Renal cortex interstitium (tissue), 15 donors: ENCODE measurements at places on chromosomes 7 and 10. TPM values are rescaled to one million over a fixed set of nuclear protein-coding genes. Genes with fewer than 3 reads are reported as not detected.

DNA sequence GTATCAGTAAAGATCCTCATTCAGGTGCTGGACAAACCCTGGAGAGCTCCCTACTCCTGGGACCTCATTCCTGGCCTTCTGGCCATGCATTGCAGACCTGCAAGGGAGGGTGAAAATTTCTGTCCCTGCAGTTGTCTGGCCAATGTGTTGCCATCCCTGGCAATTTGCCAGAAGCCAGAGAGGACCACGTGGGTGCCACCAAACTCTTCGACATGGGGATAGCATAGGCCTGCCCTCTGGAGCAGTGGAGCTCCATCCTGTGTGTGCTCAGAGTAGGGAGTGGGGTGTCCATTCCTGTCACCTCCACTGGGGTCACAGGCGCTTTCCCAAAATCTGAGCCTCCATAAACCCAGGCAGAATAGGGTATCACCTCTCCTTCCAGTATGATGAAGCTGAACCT lies 31.2 kb downstream of the DMBT1 start:
- DNase-seq: no peak

SPDYE1 gene
- polyA plus RNA-seq: 0.40 TPM

- no peak for DNase-seq
Measured at GRCh38 chr7:4809666-4810065, 34.2 kb downstream of the AP5Z1 start.

NIPSNAP2 gene
- polyA plus RNA-seq: 119 TPM

GRCh38 chr7:112970771-112971170 lies 115.9 kb downstream of the GPR85 start:
- no peak for DNase-seq

DNA sequence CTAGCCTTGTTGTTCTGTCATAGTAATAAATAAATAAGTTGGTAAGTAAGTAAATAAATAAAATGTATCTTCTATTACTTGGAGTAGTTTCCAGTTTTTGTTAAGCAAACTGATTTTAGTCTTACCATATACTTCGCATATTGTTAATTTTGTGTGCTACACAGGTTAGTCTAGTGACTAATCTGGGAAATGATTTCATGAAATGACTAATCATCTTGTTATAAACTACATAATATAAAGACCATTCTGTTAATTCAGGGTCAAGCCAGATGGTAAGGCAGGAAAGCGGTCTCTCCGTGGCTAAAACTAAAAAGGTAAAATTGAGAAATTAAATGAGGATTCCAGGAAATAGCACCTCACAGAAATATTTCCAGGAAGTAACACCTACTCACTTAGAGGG lies 58.5 kb upstream of the FOXP2 start:
- no peak for DNase-seq

TCAF1 gene
- 73.5 TPM for polyA plus RNA-seq

GRCh38 chr7:138425026-138425425 lies 35.0 kb upstream of the TRIM24 start:
- no peak for DNase-seq

- no peak for DNase-seq
Measured at GRCh38 chr10:6173203-6173602, 29.5 kb upstream of the PFKFB3 start.

DNA sequence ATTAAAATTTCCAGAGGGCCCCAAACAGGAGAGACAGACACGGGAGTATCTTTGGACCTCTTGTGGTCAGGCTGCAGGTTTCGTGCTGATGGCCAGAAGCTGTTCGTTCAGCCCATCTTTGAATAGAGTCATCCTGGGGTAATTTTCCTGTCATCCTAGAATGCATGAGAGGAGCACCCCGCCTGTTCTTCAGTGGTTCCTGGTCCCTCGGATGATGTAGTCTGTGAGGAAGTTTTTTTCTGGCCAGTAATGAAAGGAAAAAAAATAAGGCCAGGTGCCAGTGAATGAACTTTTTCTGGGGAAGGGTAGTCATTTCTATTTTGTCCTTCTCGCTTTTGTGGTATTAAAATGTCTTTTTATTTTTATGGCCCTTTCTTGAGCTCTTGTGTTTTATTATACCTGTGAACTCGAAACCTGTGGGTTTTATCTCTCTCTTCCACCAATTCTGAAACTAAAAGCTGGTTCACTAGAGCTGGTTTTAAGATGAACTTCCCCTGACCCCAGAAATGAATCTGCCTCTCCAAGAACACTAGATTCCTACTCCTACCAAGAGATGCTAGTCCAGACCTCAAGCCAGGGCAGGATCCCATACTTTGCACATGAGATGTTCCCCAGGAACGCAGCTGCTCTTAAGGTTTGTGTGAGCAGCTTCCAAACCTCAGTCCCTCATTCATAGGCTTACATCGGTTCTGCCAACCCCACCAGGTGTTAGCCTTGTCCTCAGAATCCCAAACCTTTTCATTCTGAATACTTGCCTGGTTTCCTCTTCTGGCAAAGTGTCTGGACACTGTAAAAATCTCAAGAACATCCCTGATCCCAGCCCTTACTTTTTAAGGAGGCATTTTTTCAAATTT lies 15.4 kb upstream of the MEST start:
- DNase-seq: no peak

- no peak for DNase-seq
Measured at GRCh38 chr7:123782071-123782798, 33.4 kb upstream of the WASL start.

DNA sequence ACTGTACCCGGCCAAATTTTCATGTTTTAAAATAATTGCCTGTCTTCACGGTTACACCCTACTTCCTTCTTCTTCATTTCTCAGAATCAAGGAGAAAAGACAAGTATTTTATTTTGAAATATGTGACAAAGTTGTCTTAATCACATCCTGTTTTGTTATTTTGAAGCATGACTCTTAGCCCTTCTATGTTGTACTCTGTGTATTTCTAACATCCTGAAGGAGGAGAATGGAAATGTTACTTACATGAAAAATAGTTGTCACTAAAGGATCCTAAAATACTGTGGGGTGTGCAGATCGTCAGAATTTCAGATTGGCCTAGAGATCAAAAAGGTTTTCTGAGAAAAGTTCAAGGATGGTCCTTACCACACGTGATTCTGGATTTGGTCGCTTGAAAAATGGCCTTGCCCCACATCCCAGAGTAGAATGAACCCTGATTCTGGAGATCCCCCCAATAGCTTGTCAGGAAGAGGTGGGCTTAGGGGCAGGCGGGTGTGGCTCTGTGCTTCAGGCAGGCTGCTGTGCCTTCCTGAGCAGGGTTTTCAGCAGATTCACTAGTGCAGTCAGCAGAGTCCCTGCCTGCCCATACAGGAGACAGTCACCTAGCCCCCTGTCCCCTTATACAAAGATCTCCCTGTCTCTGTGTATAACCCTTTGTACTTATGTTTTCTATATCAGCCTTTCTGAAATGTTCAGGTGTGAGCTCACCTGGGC lies 8.6 kb downstream of the UPP1 start:
- no peak for DNase-seq

- no peak for DNase-seq
Measured at GRCh38 chr7:18901351-18901750, 216.1 kb downstream of the TWIST1 start.

SLC39A12 gene
- polyA plus RNA-seq: not detected

- no peak for DNase-seq
Measured at GRCh38 chr7:156473476-156474240, 166.9 kb upstream of the RNF32 start.

DNA sequence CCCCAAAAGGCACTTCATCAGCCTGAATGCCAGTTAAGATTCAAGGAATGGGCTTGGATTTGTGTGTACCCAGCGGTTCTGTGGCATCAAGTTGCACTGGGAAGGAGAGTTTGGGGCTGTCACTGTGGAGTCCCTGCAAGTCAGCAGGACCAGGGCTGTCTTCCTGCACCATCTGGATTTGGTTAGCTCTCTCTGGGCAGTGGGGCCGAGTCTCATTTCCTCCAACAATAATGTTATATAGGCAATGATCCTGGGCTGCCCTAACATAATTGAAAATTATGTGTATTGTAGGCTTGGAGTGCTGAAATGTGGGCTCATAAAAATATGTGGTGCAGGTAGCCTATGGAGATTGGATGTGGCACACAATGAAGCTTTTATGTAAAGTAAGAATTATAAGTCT lies 87.2 kb downstream of the TCF7L2 start:
- no peak for DNase-seq

DNA sequence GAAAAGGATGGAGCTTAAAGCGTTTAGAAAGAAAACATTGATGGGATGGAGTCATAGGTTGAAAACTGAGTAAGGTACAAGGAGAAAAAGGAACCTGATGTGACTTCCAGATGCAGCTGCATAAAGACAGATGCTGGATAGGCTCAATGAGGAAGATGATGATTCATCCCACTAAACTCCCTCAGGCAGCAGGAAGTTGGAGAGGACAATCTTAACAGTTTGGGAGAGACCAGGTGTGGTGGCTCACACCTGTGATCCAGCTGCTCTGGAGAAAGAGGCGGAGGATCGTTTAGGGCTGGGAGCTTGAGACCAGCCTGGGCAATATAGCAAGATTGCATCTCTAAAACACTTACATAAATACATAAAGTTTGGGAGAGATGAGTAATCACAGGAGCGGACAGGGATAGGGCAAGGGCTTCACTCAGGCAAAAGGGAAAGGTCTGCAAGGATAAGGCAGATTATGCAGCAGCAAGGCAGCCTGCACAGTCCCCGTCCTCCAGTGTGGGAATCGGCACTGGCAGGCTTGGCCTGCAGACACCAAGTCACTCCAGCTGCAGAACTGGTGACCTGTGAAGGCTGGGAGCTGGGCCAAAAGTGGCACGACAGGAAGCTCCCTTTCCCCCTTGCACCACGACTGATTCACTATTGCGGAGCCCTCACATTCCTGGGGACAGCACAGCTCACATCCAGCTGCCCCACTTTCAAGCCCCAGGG lies 438.5 kb downstream of the GRID1 start:
- DNase-seq: no peak

GRCh38 chr10:46546591-46547540 lies 9.6 kb downstream of the GPRIN2 start:
- DNase-seq: no peak

- DNase-seq: no peak
Measured at GRCh38 chr10:92382631-92383030, 91.7 kb downstream of the MARCHF5 start.

TBC1D12 gene
- 19.9 TPM for polyA plus RNA-seq

SMNDC1 gene
- polyA plus RNA-seq: 53.0 TPM

GRCh38 chr10:62127975-62128374 lies 140.7 kb downstream of the RTKN2 start:
- DNase-seq: no peak

DNA sequence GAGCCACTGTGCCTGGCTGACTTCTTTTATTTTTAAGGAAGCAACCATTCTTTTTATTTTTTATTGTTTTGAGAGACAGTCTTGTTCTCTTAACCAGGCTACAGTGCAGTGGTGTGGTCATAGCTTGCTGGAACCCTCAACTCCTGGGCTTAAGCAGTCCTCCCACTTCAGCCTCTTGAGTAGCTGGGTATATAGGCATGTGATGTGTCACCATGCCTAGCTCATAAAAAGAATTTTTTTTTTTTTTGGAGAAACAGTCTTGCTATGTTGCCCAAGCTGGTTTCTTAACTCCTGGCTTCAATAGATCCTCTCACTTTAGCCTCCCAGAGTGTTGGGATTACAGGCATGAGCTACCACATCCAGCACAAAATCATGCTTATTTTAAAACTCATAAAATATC lies 5.8 kb downstream of the MCU start:
- DNase-seq: no peak

GRCh38 chr10:47214520-47214919 lies 85.5 kb upstream of the GDF10 start:
- DNase-seq: no peak

- no peak for DNase-seq
Measured at GRCh38 chr7:40197527-40197926, 62.7 kb downstream of the SUGCT start.

DNA sequence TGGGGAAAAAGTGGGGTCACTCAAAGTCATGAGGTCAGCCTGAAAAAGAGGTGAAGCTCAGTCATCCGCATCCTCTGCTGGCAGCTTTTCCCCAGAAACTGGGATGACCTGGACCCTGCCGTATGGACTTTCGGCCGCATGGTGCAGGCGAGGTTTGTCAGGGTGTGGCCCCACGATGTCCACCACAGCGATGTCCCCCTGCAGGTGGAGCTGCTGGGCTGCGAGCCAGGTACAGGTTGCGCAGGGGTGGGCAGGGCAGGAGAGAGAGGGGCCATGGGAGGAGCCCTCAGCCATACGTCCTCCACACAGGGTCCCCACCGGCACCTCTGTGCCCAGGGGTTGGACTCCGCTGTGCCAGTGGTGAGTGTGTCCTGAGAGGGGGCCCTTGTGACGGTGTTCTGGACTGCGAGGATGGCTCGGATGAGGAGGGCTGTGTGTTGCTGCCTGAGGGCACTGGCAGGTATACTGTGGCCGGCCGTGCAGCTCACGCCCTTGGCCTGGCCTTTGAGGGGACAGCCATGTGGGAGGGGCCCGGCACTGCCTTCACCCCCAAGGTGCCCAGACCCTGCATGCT lies 23.0 kb upstream of the ZNF467 start:
- no peak for DNase-seq

DGKI gene
- 2.2 TPM for polyA plus RNA-seq

GRCh38 chr7:25894902-25895791 lies 256.9 kb upstream of the NFE2L3 start:
- no peak for DNase-seq

TRPV5 gene
- 0.80 TPM for polyA plus RNA-seq

MAGI2 gene
- polyA plus RNA-seq: 32.0 TPM

DNA sequence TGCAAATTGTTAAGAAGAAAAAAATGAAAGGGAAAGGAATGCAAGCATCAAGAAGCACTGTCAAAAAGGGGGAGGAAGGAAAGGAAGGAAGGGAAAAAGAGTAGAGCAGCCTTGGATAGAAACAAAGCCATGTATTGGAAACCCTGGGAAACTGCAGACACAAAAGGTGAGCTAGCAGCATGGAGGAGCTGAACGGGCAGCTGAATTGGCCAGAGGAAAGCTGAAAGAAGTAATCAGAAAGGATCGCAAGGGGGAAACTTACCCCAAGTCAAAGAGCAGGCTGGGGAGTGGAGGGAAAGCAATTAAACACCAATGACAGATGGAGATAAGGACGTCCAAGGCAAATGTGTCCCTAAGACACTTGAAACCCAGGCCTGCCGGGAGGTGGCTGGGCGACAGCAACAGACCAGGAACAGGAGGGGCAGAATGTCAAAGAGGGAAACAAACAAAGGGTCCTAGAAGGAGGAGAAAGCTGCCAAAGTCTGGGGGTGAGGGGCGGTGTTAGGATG lies 93.8 kb upstream of the SVIL start:
- DNase-seq: no peak

IFIT1 gene
- polyA plus RNA-seq: 21.4 TPM

- DNase-seq: no peak
Measured at GRCh38 chr10:118207470-118208007, 134.6 kb downstream of the FAM204A start.

DNA sequence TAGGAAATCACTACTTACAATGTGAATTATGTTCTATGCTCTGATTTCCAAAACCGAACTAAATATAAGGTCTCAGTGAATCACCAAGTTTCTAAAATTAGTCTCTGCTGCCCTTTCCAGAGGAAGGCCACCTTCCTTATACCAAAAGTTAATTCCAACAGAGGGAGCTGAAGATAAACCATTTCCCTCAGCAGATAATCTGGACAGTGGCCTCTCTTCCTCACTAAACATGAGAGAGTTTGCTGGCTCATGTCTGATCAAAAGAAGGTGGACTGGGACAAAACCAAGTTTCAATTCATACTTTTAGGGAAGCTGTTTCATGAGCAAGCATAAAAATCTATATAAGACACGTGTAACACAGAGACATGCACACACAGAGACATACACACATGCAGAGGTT lies 6.4 kb downstream of the FEZF1 start:
- no peak for DNase-seq

- no peak for DNase-seq
Measured at GRCh38 chr7:1748076-1748838, 78.2 kb downstream of the ELFN1 start.

CAMK1D gene
- polyA plus RNA-seq: 10.5 TPM
